ENCODE measurements at places on chromosomes 2 and 18. TPM values are rescaled to one million over a fixed set of nuclear protein-coding genes. Genes with fewer than 3 reads are reported as not detected.

TBR1 gene
- total RNA-seq = 0.13 TPM

VIL1 gene
- total RNA-seq = 0.02 TPM

NEU2 gene
- total RNA-seq = not detected

ACADL gene
- 1.6 TPM for total RNA-seq

UGT1A10 gene
- total RNA-seq = not detected

STON1 gene
- 12.5 TPM for total RNA-seq

HOXD11 gene
- total RNA-seq = 3.7 TPM

TCF23 gene
- total RNA-seq = not detected

CNDP1 gene
- total RNA-seq = not detected

- DNase-seq = no peak
Measured at GRCh38 chr2:36753706-36754221, 57.3 kb downstream of the VIT start.

GRCh38 chr2:23746141-23746863 lies 180.6 kb downstream of the ATAD2B start:
- DNase-seq = no peak

DNA sequence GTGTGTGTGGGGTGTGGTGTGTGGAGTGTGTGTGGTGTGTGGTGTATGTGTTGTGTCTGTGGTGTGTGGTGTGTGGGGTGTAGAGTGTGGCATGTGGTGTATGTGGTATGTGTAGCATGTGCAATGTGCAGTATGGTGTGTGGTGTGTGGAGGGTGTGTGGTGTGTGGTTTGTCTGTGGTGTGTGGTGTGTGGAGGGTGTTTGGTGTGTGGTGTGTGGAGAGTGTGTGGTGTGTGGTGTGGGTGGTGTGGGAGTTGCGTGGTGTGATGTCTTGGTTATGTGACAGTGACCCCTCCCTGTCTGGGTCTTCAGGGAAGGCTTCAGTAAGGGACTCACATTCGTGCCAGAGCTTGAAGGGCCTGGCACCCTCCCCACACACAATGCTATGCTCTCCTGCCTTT lies 718.2 kb upstream of the SOX11 start:
- no peak for DNase-seq

GRCh38 chr2:55970500-55970899 lies 46.9 kb upstream of the EFEMP1 start:
- DNase-seq = no peak

DNA sequence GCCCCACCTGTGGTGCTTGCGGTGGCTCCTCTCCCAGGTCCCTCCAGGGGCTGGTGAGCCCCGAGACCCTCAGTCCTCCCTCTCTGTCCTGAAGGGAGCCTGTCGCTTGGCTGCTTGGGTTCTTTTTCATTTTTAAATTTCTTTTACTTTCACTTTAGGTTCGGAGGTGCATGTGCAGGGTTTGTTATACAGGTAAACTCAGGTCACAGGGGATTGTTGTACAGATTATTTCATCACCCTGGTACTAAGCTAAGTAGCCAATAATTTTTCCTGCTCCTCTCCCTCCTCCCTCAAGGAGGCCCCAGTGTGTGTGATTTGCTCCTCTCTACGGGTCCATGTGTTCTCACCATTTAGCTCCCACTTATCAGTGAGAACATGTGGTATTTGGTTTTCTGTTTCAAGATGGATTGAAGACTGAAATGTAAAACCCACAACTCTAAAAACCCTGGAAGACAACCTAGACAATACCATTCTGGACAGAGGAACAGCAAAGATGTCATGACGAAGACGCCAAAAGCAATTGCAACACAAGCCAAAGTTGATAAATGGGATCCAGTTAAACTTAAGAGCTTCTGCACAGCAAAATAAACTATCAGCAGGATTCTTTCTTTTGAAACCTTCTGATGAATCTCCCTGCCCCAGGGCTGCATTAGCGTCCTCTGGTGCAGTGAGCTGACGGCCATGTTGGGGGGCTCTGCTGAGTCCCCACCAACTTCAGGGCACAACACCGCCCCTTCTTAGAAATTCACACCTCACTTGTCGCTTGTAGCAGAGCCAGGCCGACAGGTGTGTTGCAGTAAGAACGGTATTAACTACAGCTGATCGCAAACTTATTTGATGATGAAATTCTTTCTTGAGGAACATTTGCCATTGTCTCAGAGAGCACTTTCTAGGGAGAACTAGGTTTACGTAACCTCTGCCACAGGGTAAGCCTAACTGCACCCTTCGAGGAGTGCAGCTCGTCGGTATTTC lies 135.3 kb downstream of the ZNF236 start:
- DNase-seq = no peak

- no peak for DNase-seq
Measured at GRCh38 chr2:113879457-113879856, 10.4 kb upstream of the ACTR3 start.

- no peak for DNase-seq
Measured at GRCh38 chr18:74334242-74334893, 18.7 kb downstream of the C18orf63 start.

DNA sequence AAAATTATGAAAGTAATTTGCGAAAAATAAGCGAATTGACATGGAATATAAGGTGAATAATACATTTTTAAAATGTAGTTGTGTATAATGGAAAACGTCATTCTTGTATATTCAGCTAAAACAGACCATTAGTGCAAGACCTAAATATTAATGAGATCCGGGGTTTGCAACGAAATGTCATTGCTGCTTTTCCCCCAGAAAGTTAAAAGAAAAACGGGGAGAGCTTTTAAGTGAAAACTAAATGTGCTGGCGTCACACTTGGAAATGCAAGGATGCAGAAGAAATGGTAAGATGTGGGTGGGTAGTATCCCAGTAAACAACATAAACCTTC lies 491 bp upstream of the SGO2 start:
- no peak for DNase-seq

DNA sequence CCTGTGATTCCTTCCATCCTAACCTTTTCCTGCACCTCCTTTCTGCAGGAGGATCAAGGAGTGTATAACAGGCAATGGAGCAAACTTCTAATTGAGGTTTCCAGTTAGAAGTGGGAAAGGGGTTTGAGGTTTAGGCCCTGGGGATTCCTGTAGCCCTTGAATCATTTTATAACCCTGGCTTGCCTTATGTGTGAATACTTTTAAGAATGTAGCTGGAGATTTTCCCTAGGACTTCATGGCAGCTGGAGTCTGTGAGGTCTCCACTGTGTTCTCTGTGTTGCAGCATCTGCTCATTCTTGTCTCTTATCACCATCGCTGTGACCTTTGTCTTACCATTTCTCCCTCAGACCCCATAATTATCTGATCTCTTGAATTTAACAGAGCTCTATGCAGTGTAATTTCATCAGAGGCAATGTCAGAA lies 370.2 kb upstream of the SLC14A2 start:
- peak; percentile 33 for DNase-seq

GRCh38 chr2:62074233-62074632 lies 121.7 kb upstream of the B3GNT2 start:
- no peak for DNase-seq

GRCh38 chr18:62857263-62857976 lies 142.1 kb downstream of the PHLPP1 start:
- DNase-seq = no peak

DNA sequence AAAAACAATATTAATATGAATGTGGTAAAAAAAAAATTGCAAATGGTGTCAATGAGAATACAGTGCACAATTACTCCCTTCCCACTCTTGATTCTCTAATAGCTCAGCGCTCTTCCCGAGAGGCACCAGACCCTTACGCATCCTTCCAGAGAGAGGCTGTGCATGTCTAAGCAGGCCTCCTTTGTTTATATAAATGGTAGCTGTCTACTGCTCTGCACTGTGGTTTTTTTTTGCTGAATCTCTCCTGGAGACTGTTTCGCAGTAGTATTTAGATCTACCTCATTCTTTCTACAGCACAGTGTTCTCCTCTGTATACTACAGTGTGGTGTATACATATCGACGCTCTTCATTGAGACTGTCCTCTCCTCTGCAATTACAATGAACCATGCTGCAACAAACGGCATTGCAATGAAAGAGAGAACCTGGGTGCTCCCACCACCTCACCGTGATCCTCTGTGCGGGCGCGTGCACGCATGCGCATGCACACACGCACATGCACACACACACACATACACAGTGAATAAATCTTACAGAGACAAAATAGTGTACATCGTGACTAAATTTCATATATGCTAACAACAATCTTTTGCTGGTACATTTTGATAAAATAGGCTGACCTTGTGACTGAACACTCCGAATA lies 19.4 kb downstream of the SEPTIN10 start:
- no peak for DNase-seq

- peak; percentile 24 for DNase-seq
Measured at GRCh38 chr18:3594760-3595368, 144.9 kb downstream of the TGIF1 start.

DNA sequence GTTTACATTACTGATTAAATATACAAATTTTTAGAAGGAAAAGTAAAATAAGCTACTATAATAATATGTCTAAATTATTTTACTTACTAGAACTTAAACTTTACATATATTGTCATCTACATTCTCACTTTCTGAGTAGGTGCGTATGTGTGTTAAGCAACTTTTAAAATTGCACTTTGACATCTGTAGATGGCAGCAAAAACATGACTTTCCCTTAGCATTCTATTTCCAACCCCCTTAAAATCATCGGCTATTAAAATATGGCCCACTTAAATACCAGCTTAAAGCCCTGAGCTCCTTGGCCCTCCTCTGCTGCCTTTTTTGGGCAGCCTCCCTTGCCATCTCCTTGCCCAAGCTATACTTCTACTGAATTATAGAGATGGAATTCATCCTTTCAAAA lies 78.0 kb downstream of the UPP2 start:
- peak; percentile 48 for DNase-seq

GRCh38 chr18:58937887-58938267 lies 73.2 kb downstream of the ZNF532 start:
- no peak for DNase-seq

- DNase-seq = no peak
Measured at GRCh38 chr18:40930211-40930882, 1024.7 kb upstream of the PIK3C3 start.

GRCh38 chr2:168971261-168971660 lies 59.9 kb downstream of the ABCB11 start:
- no peak for DNase-seq

DNA sequence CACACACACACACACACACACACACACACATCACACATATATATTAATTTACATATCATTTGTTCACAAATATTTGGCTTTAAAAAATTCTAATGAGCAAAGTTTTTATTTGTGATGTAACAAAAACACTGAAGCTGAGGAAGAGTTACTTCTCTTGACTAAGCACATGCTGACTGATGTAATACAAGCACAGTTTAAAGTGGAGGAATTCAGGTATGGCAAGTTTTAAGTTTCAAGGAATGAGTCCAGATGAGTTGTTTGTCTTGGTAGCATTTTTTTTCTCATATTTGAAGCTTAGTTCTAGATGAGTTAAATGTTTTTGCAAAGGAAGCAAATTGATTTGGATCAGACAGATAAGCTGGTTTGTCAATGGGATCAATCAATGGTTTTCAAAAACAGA lies 20.2 kb upstream of the CALCRL start:
- DNase-seq = no peak

DNA sequence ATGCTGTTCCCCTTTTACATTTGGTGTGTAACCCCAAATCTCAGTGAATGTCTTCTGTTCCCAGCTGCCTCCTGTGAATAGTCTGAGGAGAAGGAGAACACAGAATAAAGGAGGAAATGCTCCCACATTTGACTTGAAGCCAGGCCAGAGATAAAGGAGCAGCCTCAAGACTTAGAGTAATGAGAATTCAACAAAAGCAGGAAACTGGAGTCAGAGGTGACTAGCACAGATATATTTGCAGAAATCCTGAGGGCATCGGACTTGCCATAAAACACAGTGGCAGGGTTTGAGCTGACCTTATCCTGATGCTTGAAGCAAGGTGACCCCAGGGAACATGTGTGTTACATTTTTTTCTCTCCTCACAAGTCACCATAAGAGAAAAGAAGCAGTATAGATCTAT lies 291.4 kb upstream of the RND3 start:
- no peak for DNase-seq

GRCh38 chr2:142840436-142840835 lies 37.0 kb upstream of the KYNU start:
- no peak for DNase-seq

DNA sequence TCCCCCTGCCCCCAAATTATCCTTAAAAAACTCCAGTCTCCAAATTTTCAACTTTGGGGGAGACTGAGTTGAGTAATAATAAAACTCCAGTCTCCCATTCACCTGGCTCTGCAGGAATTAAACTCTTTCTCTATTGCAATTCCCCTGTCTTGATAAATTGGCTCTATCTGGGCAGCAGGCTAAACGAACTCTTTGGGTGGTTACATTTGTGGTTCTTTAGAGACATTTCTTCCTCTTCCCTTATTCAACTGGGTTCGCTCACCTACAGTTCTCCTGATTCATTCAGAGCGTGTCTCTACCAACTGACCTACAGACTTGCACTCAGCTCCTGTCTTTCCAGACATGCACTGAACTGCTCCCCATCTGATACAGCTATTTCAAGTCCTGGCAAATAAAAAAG lies 17.1 kb upstream of the SOCS6 start:
- DNase-seq = no peak

- DNase-seq = no peak
Measured at GRCh38 chr18:48597110-48597509, 58.3 kb downstream of the CTIF start.

DNA sequence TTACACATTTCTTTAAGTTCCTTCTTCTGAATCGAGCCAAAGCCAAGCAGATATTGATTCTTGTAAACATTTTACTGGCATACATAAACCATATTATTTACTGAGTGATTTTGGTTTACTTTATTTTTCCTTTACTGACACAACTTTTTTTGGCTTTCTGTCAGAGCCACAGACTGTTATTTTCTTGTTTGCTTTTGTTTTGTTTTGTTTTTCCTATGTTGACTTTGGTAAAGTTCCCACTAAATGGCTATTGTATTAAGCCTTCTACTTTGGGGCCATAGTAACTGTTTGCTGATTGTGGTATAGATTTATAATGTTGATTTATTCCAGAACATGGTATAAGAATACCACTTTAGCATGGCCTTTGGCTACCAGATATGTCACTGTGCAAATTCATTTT lies 419.4 kb downstream of the DCDC2C start:
- DNase-seq = no peak

DNA sequence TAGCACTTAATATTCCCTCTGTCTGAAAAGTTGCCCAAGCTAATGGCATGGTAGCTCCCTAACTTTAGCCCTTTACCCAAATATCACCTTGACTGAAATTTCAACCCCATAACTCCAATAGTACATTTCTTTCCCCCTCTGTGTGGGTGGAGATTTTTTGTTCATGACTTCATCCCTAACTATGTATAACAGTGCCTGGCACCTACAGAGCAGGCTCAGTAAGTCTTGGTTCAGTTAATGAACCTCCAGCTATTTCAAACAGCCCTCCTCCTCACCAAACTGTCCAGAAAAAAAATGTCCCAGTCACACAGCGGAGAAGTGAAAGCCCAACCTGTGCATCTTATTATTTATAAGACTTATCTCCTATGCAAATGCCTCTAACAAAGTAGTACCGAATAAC lies 18.6 kb downstream of the BUB1 start:
- no peak for DNase-seq
